Posterior vena cava (tissue), 2 donors: ENCODE measurements at places on chromosomes 12 and 14. TPM values are rescaled to one million over a fixed set of nuclear protein-coding genes. Genes with fewer than 3 reads are reported as not detected.

Gene FAM181A
- not detected for total RNA-seq

Gene GPRC5A
- total RNA-seq, result 16.2 TPM

Gene PTGDR
- 4.5 TPM for total RNA-seq

Gene HOXC4
- total RNA-seq, result 17.1 TPM

DNA sequence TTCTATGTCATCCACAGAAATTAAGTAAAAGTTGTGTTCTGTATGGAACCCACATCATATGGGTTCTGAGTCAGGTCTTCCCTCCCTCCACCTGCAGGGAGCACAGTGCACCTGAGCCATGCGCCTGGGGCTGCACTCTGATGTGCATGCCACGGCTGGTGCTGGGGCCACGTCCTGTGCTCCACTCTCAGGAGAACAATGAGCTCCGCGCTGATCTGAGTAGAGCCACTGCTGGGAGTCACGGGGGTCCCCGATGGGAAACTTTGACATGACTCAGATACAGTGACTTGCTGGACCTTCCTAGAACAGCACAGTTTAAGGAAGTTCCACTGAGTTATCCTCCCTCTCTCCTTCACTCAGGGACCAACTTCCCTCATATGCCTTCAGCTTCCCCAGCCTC is 683.4 kb downstream of the TMEM121 start:
- DNase-seq, result no peak

Gene GPR68
- 3.2 TPM for total RNA-seq

DNA sequence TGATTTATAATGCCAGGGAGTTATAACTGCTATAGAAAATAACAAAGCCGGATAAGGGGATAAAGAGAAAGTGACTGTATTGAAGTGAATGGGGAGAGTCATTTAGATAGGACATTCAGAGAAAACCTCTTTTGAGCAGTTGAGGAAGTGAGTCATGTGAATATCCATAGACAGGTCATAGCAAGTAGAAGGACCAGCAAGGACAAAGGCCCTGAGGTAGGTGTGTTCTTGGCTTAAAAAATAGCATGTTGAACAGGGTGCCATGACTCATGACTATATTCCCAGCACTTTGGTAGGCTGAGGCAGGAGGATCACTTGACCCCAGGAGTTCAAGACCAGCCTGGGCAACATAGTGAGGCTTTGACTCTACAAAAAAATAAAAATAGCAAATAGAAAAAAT is 51.5 kb upstream of the RAP1B start:
- DNase-seq, result no peak

Gene ATP5MC2
- 168 TPM for total RNA-seq

Gene ZFHX2
- total RNA-seq, result 2.4 TPM

GRCh38 chr12:100612606-100613005 is 39.1 kb downstream of the GAS2L3 start:
- no peak for DNase-seq

GRCh38 chr14:75247286-75247922 is 31.2 kb upstream of the FOS start:
- no peak for DNase-seq

GRCh38 chr14:104926619-104927431 is 2.1 kb downstream of the PLD4 start:
- DNase-seq, result no peak

Gene AQP2
- total RNA-seq, result 0.42 TPM

GRCh38 chr14:35369701-35370191 is 34.8 kb downstream of the NFKBIA start:
- DNase-seq, result peak; percentile 73

Gene ADAM21
- total RNA-seq, result not detected

Gene IL22
- not detected for total RNA-seq

Gene MIP
- total RNA-seq, result not detected

- DNase-seq, result no peak
Observed at GRCh38 chr14:60242429-60242828, 6.6 kb upstream of the PPM1A start.

DNA sequence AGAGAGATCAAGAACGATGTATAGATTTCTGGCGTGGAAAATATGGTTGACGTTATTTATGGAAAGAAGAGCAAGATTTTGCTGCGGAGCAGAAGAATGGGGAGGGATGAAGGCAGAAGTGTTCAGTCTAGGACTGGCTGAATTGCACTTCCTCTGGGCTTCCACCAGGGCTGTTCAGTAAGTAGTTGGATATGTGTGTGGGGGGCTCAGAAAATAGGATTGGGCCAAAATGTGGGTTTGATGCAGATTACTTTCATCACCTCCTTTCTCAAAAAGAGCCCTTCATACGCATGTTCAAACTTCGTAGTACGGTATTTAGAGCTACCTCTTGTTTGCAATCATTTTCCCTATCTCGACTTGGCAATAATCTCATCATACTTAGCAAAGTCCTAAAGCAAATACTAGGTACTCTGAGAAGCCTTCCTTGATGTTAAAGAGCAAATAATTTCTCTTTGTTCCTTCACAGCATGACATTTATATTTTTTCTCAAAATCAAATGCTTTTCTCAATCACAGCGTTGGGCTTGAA is 349.4 kb downstream of the NELL2 start:
- no peak for DNase-seq

DNA sequence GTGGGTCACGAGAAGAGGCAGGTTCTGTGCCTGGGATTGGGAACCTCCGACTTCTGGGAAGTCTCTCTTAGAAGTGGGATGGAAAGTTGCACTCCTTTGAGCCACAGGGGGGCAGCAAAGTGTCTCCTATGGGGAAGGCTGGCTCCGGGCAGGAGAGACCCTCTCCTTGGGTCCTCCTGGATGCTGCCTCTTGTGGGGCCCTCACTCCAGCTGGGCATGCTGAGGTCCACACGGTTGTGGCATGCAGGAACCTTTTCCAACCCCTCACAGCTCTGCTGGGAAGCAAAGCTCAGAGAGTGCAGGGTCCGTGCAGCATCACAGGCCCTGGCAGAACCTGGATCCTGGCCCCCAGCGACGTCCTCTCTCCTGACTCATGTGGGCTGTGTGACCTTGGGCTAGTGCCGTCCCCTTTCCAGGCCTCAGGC is 17.4 kb downstream of the SDSL start:
- DNase-seq, result peak; percentile 62

DNA sequence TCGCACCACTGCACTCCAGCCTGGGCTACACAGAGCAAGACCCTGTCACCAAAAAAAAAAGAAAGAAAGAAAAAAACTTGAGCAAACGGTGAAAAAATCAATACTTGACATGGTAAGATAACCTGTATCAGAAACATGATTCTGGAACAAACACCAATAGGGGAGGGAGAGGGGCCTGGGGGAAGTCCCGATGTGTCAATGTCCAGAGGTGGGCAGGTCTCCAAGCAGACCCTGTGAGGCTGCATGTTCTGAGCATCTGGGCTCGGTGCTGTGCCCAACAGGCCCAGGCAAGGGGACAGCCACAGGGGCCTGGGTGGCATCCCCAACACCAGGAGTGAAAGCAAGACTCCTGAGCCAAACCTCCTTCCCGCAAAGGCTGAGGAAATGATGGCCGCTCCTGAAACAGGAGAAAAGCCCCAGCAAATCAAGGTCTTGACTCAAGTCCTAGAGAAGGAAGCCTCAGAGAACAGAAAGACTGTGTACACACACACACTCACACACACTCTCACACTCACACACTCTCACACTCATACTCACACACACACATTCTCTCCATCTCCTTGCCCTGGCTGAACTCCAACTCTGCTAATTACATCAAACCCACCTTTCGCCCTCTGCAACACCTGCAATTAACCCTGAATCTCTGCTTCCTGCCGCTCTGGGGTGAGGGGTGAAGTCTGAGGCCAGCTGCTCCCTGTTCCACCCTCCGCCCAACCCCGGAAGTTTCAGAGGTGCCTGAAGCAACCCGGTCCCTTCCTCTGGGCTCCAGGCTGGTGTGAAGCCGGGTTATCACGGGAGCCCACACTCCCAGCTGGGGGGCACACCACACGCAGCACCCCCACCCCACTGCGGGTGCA is 20.4 kb downstream of the CCDC88C start:
- DNase-seq, result peak; percentile 82

- no peak for DNase-seq
Observed at GRCh38 chr14:59253527-59253926, 65.1 kb downstream of the DAAM1 start.

Gene EPYC
- not detected for total RNA-seq

GRCh38 chr14:79788346-79788745 is 423.0 kb downstream of the DIO2 start:
- no peak for DNase-seq

Gene SYT10
- not detected for total RNA-seq

Gene GRIP1
- 6.8 TPM for total RNA-seq

Gene TMEM229B
- 4.4 TPM for total RNA-seq

DNA sequence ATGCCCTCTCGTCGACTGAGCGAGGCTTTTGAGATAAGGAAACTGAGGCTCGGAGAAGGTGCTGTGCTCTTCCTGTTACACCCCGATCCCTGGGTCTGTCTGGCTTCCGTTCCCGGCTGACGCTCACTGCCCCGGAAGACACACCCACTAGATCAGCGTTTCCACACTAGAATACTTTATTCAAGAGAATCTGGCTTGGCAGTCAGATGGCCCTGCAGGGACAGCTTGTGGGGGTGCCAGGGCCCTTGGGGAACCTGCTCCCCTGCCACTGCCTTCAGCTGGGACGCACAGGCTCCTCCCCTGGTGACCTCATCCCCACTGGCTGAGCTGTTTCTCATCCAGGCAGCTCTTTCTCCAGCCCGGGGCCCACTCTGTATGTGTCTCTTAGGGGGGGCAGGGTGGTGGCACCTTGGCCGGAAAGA is 13.7 kb downstream of the PGF start:
- DNase-seq, result peak; percentile 90

- no peak for DNase-seq
Observed at GRCh38 chr14:55697414-55697861, 117.4 kb downstream of the KTN1 start.
